KBM-7 (cell line): ENCODE measurements at places on chromosomes 2 and 18.

GRCh38 chr2:127143841-127144782 is 37.2 kb upstream of the BIN1 start:
- no peak for DNase-seq

DNA sequence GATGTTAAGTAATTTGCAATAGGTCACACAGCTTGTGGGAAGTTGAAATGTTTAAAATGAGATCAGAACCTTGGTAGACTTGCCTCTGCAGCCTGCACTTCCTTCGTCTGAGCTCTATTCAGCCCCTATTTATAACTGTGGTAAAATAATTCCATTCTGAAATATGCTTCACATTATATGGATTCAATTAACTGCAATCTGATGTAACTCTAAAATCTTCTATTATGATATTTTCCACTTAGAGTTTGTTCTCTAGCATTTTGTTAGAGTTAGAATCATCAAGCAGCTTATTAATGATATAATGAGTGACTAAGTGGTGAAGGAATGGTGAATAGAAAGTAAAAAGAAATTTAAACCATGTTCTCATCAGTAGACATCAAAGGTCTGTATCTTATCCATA is 139.6 kb upstream of the ARHGAP28 start:
- DNase-seq: no peak

- DNase-seq: no peak
Observed at GRCh38 chr2:233821196-233821595, 33.1 kb downstream of the HJURP start.

GRCh38 chr2:226934546-226935201 is 98.8 kb downstream of the RHBDD1 start:
- no peak for DNase-seq

GRCh38 chr2:20429528-20429927 is 17.3 kb upstream of the RHOB start:
- no peak for DNase-seq

DNA sequence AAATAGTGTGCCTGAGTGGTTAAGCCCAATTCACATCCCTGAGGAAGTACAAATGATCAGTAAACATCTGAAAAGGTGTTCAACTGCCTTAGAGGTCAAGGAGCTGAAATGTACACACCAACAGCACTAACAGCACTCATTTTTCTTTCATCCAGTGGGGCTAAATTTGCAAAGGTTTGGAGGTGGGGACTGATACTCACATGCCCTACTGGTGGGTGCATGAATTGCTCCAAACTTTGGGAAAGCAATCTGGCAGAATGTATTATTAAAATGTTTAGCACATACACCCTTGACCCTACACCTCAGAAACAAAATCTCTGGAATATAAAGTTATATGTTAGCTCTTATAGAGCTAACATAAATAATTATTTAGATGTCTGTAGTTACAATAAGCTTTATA is 19.0 kb upstream of the FAM178B start:
- DNase-seq: peak; percentile 37

DNA sequence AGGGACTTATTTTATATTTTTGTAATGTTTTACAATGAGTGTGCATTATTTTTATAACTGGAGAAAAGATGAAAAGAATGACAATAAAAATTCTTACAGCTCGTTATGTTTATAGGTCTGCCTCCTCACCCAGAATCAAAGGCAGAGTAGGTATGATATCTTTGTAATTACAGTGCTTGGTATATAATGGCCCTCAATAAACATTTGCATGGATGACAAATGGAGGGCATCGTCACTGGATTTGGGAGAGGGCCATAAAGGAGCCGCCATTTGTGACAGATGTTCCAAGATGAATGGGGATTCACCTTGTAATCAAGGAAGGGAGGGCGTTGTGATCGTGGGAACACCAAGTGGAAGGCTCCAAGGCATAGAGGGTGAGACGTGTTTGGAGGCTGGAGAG is 22.6 kb upstream of the GIGYF2 start:
- no peak for DNase-seq

GRCh38 chr2:164777847-164778461 is 63.7 kb downstream of the COBLL1 start:
- DNase-seq: no peak

GRCh38 chr18:34649080-34649479 is 61.0 kb upstream of the DTNA start:
- DNase-seq: no peak
